Sigmoid colon (tissue), 7 donors: ENCODE measurements at places on chromosomes 7 and 10. TPM values are rescaled to one million over a fixed set of nuclear protein-coding genes. Genes with fewer than 3 reads are reported as not detected.

Gene PRF1
- 0.71 TPM for total RNA-seq

Gene UNC5B
- 1.5 TPM for total RNA-seq

Gene SYT15
- total RNA-seq: 0.81 TPM

- no peak overlapping the region for H3K4me3 ChIP-seq
- peak overlapping the region; percentile 74 for H3K27ac ChIP-seq
- peak; percentile 91 for DNase-seq
- peaks cover 28% of the 10 kb centered on the region for H3K36me3 ChIP-seq
These were observed 7.4 kb upstream of the MICALL2 start for GRCh38 chr7:1466524-1467271.

DNA sequence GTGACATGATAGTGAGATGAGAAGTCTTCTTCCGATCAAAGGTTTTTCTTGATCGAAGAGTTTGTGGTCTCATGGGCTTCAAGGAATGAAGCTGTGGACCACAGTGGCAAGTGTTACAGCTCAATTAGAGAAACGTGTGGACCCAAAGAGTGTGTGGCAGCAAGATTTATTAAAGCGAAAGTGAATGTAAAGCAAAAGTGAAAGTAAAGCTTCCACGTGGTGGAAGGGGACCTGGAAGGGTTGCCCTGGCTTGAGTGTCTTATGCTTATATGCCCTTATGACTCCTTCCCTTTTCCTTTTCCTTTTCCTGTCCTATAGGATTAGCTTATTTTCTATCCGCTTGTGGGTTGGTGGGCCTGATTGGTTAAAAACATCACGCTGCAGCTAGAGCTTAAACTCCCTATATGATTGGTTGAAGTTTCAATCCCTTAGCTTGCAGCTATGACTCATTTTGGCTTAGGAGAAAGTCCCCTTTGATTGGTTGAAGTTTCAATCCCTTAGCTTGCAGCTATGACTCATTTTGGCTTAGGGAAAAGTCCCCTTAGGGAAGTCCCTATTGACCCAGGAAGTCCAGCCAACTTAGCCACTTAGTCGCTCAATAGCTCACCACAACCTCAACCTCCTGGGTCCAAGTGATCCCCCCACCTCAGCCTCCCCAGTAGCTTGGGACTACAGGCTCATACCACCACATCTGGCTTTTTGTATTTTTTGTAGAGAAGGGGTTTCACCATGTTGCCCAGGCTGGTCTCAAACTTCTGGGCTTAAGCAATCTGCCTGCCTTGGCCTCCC is 34.7 kb downstream of the MRPS24 start:
- H3K36me3 ChIP-seq: no peaks in the 10 kb centered on the region
- H3K27me3 ChIP-seq: no peaks in the 10 kb centered on the region
- H3K4me1 ChIP-seq: no peaks in the 10 kb centered on the region
- no peak overlapping the region for H3K4me3 ChIP-seq
- H3K27ac ChIP-seq: no peak overlapping the region
